ENCODE measurements at places on chromosomes 12 and 14.

- no peak for DNase-seq
Observed at GRCh38 chr12:121131941-121132341, 735 bp upstream of the P2RX7 start.

DNA sequence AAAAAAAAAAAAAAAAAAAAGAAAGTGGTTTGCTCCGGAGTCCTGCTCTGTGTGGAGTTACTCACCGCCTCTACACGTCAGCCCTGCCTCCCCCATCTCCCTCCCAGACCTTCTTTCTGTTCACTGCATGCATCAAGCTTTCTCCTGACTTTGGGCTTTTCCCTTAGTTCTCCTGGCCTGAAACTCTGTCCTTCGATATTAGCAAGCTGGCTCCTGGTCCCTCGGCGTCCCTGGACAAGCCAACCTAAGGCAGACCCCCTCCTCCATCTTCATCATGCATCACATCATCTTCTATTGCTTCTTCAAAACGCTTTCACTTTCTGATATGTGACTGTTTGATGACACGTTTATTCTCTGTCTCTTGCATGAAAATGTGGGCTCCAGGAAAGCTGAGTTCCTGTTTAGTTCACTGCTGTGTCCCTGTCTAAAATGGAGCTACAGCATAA lies 40.6 kb downstream of the SLC15A4 start:
- DNase-seq = peak; percentile 35

DNA sequence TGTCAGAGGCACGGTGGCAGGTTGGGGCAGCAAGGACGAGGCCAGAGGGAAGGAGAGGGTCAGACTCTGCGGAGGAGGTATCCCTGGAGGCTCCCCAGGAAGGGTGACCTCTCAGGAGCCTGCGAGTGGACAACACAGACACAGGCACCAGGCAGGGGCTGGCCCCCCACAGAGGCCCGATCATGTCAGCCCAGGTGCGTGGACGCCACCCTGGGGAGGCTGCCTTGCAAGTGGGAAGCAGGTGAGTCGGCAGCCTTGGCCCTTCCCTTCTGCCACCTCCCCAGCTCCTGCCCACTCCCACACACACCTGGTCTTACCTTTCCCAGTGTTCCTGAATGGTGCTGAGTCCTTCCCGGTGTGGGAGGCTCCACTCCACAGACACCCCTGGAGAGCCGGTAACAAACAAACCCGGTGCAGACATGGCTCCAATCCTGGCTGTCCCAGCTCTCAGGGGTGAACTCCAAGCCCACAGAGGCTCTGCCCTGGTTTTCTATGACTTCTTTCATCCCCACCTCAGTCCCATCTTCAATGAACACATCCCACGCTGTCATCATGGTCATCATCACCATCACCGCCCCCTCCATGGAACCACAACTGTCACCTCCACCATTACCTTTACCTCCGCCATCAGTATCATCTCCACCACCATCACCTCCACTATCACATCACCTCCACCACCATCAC lies 5.2 kb downstream of the ZBTB42 start:
- no peak for DNase-seq

- DNase-seq = peak; percentile 51
Observed at GRCh38 chr12:40152783-40153383, 47.0 kb upstream of the SLC2A13 start.

GRCh38 chr12:57741844-57742738 lies 2.7 kb upstream of the TSPAN31 start:
- DNase-seq = peak; percentile 78

GRCh38 chr12:87822923-87823322 lies 206.3 kb downstream of the C12orf50 start:
- no peak for DNase-seq

GRCh38 chr14:94771158-94771905 lies 1.4 kb upstream of the GSC start:
- no peak for DNase-seq

DNA sequence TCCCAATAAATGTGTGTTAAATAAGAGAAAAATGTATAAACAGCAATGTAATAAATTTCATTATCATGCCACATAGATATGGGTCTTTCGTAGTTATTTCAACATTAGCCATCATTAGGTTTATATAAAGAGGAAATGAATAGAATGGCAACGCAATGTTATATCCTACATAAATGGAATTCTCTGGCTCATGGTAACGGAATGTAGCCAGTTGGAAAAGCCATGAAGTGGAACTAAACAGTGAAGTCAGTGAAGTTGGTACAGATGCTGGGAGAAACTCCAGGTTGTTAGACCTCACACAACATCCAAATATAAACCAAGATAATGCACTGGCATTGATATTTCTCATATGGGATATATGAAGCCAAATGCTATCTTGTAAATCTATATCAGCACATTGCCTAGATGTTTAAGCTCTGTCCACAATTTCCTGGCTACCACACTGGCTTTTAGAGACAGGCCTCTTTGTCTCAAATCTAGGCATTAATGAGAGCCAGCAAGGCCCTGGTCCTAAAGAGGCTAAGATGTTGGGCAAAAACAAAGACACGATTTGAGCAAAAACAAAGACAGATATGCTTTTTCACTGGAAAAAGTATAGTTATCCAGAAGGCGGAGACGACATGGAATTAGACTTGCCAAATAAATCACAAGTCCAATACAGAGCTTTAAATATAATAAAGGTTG lies 861.0 kb downstream of the RPS29 start:
- DNase-seq = no peak

GRCh38 chr12:109735825-109736551 lies 22.4 kb downstream of the FAM222A start:
- no peak for DNase-seq

- no peak for DNase-seq
Observed at GRCh38 chr12:27177706-27178105, 66.4 kb upstream of the STK38L start.

- DNase-seq = no peak
Observed at GRCh38 chr12:779745-780734, 27.7 kb downstream of the WNK1 start.

DNA sequence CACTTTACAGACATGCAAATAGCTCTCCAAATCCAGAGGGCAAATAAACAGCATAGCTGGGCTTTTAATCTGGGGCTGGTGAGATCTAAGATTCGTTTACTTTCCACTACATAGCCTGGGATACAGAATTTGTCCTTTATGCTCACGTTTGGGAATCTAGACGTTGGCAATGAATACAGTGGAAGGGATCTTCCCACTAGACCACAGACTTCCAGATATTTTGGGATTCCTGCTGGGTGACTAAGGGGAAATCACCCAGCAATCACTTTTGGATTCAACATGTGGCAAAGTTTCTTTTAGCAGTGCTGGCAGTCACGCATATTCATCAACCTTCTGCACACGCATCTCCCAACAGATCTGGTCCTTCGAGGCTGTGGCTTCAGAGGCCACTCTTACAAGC lies 23.5 kb downstream of the APPL2 start:
- no peak for DNase-seq

DNA sequence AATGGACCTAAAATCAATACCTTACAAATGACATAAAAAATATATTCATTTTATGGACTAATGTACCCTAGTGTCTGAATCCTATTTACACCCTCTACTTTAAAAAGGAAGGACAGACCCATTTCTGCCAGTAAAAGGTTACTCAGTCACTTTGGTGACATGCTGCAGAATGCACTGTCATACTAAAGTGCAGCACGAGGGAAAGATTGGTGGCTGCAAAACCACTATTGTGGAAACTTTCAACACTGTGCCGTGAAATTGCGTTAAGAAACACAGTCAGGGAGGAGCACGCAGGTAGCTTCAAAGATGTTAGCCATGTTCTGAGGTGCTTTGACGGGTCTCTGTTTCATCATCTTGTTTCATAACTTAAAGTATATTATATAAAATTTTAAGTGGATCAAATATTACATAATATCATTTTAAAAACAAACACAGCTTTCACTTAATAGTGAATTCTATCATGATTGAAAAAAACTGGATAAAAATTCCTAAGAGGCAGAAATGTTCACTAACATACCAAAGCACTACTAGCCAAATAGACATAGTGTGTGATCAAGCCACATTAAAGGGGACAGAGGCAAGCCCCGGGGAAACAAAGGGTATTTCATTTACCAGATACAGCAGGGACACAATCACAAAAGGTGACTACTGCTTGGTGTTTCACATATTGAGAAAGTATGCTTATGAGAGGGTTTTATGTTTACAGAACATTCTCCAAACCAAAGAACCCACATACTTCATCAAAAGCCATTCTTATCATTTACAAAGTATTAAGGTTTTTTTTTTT lies 330.8 kb upstream of the SOX5 start:
- DNase-seq = no peak

DNA sequence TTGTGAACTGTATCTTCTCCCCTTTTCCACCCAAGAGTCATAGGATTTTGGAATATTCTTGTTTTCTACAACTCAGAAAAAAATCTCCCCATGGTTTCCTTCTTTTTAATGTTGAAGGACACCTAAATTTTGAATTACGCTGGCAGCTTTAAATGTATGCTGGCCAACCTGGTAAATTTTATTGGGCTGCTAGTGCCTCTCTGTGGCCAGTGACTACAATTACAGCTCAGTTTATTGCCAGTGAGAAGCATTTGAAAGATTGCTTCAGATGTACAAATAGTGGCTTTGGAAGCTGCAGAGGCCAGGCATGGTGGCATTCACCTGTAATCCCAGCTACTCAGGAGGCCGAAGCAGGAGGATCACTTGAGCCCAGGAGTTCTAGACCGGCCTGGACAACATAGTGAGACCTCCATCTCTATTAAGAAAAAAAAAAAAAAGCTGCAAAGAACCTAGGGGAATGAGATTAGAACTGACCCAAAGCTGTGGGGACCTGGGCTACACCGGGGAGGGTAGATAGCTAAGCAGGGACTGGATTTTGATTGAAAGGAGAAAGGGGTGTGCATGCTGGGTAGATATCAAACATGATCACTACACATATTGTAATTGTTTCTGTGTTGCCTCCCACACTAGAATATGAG lies 7.6 kb upstream of the RAB21 start:
- DNase-seq = peak; percentile 32

GRCh38 chr12:73361864-73362230 lies 1089.7 kb downstream of the TRHDE start:
- DNase-seq = no peak

- no peak for DNase-seq
Observed at GRCh38 chr14:59004012-59004411, 184.5 kb upstream of the DAAM1 start.

GRCh38 chr14:76354310-76354709 lies 21.6 kb upstream of the ESRRB start:
- DNase-seq = no peak

DNA sequence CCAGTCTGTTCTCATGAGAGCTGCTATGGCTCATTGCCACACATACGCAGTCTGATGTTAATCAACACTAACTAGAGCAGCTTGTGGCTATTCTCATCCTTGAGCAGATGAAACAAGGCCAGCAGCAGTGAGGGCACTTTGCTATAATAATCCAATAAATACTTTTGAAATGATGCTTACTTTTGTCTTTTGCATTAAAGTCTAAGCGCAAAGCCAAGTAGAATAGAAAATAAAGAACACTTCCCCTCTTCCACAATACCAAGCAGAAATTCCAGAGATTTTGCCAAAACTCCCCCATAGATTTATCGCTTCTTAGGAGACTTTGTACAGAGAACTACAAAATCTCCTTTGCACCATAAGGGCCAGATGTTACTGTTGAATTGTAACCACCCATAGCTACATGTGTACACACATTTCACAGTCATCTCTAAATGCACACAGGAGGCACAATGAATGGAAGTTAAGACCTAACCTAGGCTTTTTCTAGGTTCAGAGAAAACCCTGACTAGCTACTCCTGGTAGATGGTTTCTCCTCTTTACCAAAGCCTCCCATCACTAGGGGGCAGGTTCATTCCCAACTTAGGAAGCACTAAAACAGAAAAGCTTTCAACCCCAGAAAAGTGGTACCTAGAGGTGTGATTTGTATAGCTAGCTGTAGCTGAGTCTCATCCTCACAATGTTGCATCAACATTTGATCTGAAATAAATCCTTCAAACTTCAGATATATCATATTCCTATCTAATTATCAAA lies 119.3 kb downstream of the HMGA2 start:
- no peak for DNase-seq

DNA sequence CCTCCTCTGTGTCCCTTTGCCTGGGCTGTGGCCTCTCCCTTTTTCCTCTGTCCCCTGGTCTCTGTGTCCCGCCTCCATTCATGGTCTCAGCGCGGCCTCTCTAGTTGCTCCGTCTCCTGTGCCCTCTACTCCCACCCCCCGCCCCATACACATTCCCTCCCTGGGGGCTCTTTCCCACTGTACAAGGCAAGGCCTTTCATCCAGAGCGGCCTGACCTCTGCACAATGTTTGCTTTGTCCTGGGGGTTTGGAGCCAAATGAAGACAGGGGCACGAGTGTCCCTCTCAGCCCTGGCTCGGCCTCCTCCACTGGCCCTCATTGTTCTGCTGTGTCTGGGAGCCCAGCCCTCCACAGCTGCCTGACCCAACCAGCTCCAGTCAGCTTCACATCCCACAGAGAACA lies 678.6 kb downstream of the BCL11B start:
- DNase-seq = no peak

DNA sequence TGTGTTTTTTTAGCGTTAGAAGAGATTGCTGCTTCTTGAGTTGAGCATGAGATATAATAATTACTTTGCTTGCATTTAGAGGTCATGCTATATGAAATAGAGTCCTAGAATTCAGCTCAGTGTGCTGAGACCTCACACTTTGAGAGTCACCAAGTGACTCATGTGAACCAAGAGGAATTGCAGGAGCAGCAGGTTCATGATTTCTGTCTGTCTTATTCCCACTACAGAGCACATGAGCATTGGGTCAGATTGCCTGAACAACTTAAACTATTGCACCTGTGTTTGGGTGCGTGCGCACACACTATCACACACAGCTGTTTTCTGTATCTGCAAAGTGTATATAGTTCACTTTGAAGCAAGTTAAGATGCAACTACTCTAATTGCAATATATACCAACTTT lies 109.3 kb downstream of the FGD4 start:
- DNase-seq = no peak

- no peak for DNase-seq
Observed at GRCh38 chr14:55980970-55981369, 137.2 kb upstream of the PELI2 start.

DNA sequence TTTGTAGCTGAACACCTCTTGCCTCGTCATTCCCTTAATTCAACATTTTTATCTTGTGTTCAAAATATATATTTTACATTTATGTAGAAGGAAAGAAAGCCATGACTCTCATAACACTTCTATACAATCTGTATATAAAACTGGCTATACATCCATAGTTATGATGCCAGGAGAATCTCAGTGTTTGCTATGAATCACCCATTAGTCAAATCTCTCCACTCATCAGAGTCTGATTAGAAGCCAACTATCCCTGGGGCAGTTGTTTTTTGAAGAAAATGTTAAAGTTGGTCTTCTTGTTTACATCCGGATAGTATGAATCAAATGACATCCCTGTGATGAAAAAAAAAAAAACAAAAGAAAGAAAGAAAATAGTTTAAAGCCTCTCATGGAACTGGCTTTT lies 503.9 kb downstream of the NELL2 start:
- DNase-seq = no peak

GRCh38 chr14:103879570-103880347 lies 32.4 kb upstream of the PPP1R13B start:
- peak; percentile 17 for DNase-seq

- no peak for DNase-seq
Observed at GRCh38 chr12:63325757-63326156, 174.8 kb upstream of the AVPR1A start.
